ENCODE measurements at places on chromosomes 11 and 22.

DNA sequence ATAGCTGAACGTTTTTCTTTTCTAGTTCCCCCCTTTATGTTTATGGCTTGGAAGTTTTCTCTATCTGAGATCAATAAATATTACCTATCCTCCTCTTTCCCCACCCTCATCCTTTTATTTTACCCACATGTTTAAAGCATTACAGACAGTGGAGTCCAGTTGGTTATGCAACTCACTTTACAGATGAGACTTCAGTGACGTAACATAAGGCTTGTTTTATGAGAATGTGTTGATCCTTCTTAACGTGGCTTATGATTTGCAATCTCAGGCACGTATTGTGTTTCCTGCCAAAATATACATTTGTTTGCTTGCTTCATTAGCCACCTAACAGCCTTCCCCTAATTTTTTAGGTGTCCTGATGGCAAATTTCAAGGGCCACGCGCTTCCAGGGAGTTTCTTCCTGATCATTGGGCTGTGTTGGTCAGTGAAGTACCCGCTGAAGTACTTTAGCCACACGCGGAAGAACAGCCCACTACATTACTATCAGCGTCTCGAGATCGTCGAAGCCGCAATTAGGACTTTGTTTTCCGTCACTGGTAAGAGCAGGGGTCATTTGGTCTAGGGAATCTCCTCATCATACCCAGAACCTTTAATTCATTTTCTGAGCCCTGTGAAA, 36.6 kb downstream of the TMEM45B start:
- no peak for DNase-seq

GRCh38 chr22:35426801-35427140, 26.8 kb downstream of the MCM5 start:
- DNase-seq = no peak

GRCh38 chr11:61718621-61719302, 33.7 kb upstream of the MYRF start:
- DNase-seq = peak; percentile 42

DNA sequence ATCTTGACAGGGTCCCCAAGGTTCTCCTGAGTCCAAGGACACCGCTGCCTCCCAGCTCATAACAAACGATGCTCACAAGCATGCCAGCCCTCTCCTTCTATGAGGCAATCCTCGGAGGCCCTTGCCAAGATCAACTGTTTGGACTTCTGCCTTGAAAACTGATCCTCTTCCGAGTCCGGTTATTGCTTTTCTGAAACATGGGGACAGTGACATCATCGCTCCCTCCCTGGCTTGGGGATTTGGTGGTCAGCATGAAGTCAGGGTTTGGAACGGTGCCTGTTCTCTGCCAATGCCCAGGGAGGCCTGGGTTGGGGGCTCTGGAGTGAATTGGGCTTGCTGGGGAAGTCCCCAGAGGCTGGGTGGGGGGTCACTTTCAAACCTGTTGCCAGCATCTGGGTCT, 149.3 kb downstream of the FBXO7 start:
- DNase-seq = peak; percentile 53

DNA sequence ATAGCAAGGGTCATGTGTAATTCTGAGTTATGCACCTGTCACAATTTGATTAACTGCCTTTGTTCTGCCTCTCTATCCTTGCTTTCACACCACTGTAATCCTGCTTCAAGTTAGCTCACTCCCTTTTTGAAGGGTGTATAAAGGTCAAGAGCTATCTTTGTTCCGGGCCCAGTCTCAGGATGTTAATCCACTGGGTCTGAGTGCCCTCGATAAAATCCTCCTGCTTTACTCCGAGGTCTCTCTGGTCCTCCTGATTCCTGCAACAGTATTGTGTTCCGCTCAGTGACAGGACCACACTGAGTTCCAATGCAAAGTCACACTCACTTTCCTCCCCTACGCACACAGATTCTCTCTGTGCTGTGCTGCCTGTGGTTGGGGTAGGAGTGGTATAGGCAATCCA, 186.5 kb downstream of the DYNC2H1 start:
- no peak for DNase-seq

- peak; percentile 31 for DNase-seq
Measured at GRCh38 chr11:112962579-112963367, 1.6 kb downstream of the NCAM1 start.

GRCh38 chr11:122776546-122776945, 61.8 kb upstream of the CRTAM start:
- no peak for DNase-seq

DNA sequence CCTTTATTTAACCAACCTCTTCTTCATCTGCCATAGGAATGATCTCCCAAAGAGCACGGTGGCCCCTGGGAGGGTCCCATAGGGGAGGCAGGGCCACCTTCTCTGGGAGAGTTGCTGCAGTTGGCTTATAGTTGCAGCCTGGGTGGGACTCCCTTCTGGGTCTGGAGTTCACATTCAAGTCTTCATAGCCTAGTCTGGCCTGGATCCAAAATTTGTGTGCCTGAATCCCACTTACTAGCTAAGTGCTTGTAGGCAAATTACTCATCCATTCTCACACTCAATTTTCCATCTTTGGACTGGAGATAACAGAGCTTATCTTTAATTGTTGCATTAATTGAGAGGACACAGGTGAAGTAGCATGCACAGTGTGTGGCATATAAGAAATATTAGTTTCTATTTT, 163.6 kb downstream of the GRIK4 start:
- DNase-seq = no peak

- DNase-seq = no peak
Measured at GRCh38 chr22:27310966-27311697, 490.4 kb downstream of the MN1 start.

DNA sequence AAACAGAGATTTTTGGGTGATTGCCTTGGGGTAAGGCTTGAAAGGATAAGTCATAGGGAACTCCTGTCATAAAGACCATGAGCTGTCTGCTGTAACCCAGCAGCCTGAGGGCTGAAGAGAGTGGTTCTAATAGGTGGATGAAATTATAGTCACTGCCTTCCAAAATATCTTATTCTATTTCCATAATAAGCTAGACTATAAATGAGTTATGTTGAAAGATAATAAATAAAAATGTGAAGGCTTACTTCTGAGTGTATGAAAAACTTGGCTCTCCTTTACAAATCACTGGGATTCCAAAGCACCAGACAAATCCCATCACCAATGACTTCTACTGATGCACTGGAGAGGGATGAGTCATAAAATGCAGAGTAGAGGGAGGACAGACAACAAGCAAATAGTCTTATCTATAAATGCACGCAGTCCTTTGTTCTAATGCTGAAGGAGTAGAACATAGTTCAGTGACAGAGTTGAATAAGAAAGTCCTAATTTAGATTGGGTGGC, 775.0 kb upstream of the LRRC4C start:
- peak; percentile 33 for DNase-seq

GRCh38 chr11:76721755-76722677, 51.5 kb upstream of the LRRC32 start:
- DNase-seq = peak; percentile 64

DNA sequence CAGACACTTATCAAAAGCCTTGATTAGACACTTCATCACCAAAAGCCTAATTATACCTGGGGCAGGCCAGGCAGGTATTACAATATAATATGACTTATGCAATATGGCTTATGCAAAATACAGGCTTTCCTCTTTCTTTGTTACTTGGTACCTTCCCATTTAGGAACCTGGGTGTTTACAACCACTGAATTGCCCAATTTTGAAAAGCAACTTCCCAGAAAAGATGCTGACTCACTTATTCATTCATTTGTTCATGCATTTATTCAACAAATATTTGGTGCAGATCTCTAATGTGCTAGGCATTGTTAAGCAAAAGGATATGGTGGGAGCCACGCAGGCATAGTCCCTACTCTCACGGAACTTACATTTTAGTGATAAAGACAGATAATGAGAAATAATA, 13.6 kb upstream of the JAML start:
- DNase-seq = no peak

DNA sequence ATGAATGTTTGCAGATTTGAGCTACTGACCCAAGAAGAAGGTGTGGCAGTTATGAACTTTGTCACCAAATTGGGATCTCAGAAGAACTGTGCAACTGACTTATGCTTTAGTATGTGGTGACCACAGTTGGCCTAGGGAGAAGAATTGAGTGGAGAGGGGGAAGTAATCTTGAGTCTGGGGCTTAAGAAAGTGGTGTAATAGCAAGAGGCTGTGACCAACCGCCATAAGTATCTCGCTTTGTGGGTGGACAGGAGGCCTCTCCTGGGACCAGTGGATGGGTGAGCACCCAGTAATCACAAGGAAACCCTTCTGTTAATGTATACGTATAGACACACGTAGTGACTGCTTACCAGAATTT, 12.7 kb upstream of the IL10RA start:
- DNase-seq = no peak

- DNase-seq = no peak
Measured at GRCh38 chr22:17143826-17144225, 15.3 kb downstream of the HDHD5 start.

DNA sequence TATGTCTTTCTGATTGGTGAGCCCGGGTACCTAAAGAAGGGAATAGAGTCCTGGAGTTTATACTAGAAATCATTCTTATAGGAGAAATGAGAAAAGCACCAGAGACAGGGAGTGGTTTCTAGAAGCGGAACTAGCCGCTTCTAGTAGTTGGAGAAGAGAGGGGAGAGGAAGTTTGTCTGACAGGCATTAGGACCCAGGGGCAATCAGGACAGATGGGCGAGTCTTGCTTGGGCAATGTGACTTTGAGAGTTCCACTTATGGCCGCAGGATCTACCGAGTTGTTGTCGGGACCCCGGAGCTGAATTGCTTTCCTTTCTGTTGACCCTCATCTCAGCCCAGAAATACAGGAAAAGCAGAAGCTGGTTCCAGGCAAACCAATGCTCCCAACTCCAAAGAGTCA, 596.8 kb upstream of the CNTN5 start:
- DNase-seq = no peak

- DNase-seq = no peak
Measured at GRCh38 chr11:1544536-1544935, 27.5 kb downstream of the DUSP8 start.

DNA sequence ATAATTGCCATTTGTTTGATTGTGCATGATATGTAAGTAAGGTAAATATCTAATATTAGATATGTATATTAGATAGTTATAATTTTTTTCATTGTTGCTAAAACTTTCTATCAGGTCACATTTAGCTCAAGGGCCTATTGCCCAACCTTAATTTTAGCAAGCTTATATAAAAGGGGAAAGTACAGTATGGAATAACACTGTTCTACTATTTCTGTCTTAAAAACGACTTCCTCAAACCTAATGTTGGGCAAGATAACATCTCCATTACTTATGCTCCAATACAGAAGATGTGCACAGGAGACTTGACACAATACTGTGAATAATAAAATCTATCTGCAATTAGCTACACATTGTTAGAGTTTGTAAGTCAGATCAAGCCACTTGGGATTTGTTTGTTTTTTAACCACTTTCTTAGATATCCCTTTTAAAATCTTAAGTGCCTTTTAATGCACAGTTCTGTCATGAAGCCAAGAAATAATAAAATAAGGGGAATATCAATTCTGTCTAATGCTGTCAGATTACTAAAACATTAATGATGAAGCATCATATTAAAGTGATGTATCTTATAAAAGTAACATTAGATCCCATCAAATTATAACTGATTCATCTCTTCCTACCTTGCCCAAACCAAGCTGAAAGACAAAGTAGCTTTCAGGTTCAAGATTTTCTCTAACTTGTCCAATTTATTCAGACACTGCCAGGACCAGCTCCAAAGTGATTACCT, 98.1 kb downstream of the SIK3 start:
- DNase-seq = no peak

- no peak for DNase-seq
Measured at GRCh38 chr11:2166091-2166851, 5.3 kb upstream of the INS start.

DNA sequence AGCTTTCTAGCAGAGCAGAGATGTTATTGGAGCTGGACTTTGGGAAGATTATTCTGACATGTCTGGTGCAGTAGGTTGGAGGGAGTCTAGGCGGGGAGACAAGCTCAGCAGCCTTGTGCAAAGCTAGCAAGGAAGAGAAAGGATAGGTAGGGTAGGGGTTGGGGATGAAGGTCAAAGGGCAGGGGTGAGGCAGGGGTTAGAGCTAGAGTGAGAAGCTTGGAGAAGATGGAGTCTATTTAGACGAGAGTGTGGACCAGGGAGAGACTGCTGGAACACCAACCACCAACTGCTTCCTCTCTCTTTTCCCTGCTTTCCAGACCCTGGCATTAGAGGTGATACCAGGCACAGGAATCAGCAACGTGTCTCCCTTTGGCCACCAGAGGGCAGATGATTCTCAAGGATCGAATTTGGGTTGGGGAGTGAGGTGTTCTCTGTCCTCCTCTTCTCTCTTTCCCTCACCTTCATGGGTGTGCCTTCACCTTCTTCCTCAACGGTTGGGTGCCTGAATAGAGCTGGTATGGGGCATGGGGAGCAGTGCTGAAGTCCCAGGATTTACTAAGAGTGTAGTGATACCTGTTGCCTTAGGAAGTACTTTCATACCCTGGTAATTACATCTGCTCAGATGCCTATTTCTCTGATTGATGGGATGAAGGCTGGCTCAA, 1.8 kb upstream of the MARK2 start:
- DNase-seq = peak; percentile 74

DNA sequence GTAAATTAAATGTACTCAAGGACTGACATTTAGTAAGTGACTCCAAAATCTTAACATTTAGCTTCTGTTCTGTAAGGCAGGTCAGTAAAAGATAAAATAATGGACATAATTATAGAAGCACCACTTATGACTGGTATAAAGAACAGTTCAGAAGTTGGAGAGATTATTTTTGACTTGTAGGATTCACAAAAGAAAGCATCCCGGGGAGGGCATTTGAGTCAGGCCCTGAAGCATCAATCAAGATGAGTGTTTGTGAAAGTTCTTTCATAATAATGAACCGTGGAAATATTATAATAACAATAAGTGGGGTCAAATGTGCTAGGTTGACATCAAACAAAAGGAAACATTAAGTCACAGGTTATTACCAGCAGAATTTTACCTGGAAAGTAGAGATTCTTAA, 201.9 kb downstream of the DDX10 start:
- no peak for DNase-seq

DNA sequence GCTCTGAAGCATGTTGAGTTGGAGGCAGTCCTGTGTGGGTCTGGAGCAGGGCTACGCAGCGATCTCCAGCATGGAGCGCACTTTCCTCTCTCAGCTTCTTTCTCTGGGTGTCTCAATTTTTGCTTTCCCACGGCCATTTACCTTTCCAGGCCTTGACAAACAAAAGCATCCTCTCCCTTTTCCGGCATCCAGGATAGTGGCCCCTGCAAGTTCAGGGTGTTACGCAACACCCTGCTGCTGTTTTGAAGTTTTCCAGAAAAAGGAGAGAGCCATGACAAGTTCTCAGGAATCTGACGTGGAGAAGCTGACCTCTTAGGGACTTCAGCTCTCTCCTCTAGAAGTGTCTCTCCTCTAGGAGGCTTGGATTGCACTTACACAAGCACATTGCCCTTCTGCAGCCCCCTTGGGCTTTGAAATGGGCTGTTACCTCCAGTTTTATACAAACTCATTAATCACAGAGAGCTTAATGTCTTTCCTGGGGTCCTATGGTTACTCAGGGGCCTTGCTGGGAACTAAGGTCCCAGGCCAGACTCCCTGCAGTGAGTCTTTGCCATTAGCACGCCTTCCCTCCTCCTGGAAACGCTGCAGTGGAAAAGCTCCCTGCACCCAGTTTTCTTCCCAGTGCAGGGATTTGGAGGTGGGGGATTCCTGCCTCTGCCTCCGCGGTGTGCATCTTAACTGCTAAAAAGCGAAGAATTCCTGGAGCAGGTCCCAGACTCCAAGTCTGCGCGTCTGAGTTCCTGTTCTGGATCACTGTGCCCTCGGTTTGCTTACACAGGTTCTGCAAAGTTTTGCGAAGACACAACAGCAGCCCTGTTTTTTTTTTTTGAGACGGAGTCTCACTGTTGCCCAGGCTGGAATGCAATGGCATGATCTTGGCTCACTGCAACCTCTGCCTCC, 80.4 kb downstream of the BARX2 start:
- DNase-seq = no peak

GRCh38 chr11:104594228-104594958, 303.9 kb downstream of the CASP12 start:
- peak; percentile 39 for DNase-seq
